ENCODE measurements at places on chromosomes 4 and X.

- DNase-seq = no peak
These were observed 28.4 kb downstream of the RP2 start for GRCh38 chrX:46865281-46865680.

- no peak for DNase-seq
These were observed 568 bp downstream of the CHST7 start for GRCh38 chrX:46573892-46574773.

GRCh38 chr4:152727784-152728183, 48.0 kb upstream of the TMEM154 start:
- no peak for DNase-seq

DNA sequence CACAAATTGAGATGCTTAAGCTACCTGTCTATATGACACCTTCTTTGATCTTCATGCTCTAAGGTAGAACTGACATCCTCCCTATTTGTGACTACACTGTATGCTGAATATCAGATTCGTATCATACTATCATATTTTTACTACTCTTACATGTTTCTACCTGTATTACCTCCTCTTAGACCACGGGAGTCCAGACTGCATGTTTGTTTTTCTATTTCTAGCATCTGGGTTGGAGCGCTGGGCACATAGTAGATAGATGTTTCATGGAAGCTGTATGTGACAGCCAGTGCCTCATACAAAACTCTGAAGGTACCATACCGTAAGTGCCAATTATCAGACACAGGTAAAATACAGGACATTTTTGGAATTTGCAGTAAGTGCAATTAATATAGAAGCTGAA, 47.6 kb downstream of the ATP10D start:
- DNase-seq = no peak

DNA sequence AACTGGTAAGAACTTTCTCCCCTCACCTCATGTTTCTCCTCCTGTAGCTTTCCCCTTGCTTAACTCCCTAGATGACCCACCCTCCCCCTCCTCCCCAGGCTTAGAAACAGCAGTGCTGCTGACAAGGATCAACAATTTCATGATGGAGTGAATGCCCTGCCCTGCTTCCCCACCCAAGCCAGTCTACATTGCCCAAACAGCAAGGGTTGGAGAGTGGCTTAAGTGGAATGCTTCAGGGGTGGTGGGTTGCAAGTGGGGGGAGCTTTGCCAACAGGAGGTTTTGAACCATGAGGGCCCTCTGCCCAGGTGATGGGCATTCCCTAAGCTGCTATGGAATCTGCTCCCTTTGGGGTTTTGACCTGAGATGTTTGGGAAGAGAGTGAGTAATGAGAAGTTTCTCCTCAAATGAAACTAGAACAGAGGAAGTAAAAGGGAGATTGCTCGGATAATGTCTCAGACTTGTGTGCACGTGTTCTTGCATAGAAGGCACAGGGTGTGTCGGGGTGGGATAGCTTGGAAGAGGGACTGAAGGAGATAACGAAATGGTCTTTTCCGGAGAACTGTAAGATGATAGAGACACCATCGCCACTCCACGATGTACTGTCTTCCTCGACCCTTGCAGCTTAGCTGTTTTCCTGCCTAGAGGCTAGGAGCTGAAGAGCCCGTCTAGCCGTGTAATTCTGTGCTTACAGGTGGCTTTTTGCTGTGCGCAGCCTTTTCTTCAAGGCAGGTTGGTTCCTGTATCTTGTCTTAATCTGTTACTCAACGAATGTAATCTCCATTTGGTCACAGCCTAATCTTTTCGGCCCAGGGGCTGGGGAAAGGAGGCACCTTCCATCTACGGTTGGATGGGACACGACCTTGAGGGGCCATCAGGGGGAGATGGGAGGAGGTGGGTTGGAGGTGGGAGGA, 10.1 kb downstream of the GDPD2 start:
- no peak for DNase-seq

- DNase-seq = no peak
These were observed 35.0 kb upstream of the BMPR1B start for GRCh38 chr4:94722748-94723147.

DNA sequence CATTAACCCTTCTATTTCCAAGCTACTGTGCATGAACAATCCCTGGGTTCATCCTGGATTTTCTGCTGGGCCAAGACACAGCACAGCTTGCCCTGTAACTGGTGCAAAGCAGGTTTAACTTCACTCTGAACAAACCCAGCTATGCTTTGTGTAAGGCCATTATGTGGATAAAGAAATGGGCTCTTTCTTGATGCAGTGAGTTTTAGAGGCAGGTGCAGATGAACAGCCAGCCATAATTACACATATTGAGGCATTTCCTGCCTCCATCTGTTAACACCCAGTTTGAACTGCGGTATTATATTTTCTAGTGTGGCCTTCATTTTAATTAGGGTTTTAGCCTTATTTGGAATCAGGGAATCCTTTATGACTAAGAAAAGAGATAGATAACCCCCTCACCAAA, 68.7 kb upstream of the ARX start:
- DNase-seq = no peak

GRCh38 chrX:115060013-115060412, 42.6 kb upstream of the IL13RA2 start:
- no peak for DNase-seq

- no peak for DNase-seq
These were observed 2.5 kb downstream of the CACNA1F start for GRCh38 chrX:49230500-49231232.

DNA sequence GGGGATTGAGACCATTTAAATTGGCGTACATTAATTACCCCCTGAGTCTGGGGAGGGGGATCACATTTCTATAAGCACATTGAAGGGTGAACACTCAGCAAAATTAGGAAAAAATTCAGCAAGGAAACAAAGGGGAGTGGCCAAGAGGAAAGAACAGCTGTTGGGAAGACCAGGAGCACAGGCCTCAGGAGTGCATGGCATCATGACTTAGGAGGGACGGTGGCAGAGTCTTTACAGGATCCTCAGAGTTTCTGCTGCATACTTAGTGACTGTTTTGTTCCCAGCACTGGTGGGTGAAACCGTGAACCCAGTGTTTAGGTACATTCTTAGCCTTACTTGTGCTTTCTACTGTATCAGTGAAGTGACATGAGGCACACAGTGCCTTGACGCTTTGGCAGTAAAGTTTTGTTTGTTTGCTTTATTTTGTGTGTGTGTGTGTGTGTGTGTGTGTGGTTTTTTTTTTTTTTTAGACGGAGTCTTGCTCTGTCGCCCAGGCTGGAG, 121.3 kb downstream of the CBR4 start:
- DNase-seq = no peak

DNA sequence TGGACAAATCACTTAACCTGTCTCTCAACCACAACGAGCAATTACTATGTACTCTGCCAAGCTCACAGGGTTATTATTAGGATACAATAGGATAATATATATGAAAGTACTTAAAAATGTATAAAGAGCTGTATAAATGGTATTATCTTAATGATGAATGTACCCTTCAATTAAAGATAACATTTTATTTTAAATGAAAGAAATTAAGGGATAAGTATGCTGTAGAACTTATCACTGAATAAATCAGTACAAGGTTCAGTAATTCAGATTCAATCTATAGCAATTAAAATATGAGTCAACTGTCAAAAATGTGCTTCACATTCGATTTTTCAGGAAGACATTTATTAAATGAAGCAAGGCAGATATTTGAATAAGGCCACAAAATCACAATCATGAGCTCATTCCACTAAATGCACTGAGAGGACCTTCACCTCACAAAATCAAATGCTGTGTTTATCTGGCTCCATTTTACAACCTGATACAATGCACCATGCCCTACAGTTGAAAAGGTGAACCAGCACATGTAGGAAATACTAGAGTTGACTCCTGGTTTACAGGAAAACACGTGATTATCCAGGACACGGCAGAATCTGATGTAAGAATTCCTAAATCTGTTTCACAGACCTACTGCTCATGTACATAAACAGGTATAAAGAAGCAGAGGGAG, 4.4 kb downstream of the LRCH2 start:
- DNase-seq = no peak

- no peak for DNase-seq
These were observed 189.4 kb downstream of the MAB21L2 start for GRCh38 chr4:150771382-150771781.

GRCh38 chr4:19999276-19999675, 252.4 kb upstream of the SLIT2 start:
- DNase-seq = no peak

GRCh38 chrX:75155447-75155826, 646 bp downstream of the ABCB7 start:
- no peak for DNase-seq

GRCh38 chrX:39518476-39519029, 579.2 kb downstream of the BCOR start:
- no peak for DNase-seq

- DNase-seq = no peak
These were observed 1337.3 kb downstream of the PCDH18 start for GRCh38 chr4:136194962-136195361.

GRCh38 chr4:87427518-87427868, 5.1 kb downstream of the NUDT9 start:
- DNase-seq = no peak

- no peak for DNase-seq
These were observed 729 bp downstream of the CXCL11 start for GRCh38 chr4:76035141-76035540.

- no peak for DNase-seq
These were observed 10.4 kb downstream of the RAB9A start for GRCh38 chrX:13699183-13699826.

- no peak for DNase-seq
These were observed 319.0 kb downstream of the DKK2 start for GRCh38 chr4:106717091-106717490.

DNA sequence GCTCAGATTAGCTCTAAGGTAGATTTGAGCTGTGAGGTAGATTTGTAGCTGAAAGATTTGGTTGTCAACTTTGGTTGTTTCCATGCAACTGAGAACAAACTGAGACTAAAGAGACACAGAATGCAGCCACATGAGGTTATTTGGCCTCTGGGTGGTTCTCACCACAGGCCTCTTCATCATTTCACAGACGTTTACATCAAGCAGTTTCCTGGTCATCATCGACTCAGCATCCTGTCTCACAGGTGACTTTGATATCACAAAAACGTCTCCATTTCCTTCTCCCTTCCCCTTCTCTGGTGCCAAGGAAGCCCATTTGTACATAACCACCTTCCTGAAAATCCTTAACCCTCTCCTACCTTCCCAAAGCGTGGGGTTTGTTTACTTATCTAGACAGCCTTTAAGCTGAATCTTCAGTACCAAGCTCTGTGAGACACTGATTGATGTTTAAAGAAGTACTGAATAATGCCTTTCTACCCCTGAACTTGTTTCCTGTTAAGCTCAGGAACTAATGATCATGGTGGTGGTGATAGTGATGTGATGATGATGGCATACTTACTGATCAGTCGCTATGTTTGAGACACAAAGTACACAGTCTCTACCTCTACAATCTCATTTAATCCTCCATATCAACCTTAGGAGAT, 81.9 kb downstream of the FAM114A1 start:
- no peak for DNase-seq

DNA sequence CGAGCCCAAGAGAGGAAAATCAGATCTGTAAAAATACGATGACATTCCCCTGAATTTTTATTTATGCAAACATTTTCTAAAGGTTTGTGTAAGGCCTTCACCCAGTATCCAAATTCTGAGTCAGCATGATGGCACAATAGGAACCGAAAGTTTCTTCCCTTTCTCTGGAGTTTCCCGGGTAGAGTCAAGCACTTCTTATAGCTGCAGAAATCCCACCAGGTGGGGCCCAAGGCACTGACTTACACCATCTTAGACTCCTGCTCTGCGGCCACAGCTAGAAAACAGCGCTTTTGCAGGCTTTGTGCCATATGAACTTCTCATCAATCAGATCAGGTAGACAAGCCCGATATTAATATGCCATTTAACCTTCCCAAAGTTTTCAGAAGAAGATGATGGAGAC, 13.4 kb downstream of the LEF1 start:
- no peak for DNase-seq

DNA sequence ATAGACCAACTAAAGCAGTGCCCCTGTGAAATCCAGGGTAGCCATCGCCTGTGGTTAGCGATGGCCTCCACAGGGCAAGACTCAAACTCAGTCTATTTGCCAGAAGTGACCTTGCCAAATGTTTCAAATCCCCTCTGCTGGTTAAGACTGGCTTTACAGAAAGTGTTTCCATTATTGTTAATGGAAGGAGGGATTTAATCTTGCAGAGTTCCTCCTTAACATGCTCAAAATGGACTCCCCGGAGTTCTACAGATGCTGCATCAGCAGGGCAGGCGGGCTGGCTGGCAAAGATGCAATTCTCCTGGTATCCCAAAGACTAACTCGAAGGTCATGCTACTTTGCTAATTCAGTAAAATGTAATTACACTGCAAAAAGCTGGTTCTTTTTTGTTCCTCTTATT, 313.0 kb upstream of the SLC7A11 start:
- no peak for DNase-seq

DNA sequence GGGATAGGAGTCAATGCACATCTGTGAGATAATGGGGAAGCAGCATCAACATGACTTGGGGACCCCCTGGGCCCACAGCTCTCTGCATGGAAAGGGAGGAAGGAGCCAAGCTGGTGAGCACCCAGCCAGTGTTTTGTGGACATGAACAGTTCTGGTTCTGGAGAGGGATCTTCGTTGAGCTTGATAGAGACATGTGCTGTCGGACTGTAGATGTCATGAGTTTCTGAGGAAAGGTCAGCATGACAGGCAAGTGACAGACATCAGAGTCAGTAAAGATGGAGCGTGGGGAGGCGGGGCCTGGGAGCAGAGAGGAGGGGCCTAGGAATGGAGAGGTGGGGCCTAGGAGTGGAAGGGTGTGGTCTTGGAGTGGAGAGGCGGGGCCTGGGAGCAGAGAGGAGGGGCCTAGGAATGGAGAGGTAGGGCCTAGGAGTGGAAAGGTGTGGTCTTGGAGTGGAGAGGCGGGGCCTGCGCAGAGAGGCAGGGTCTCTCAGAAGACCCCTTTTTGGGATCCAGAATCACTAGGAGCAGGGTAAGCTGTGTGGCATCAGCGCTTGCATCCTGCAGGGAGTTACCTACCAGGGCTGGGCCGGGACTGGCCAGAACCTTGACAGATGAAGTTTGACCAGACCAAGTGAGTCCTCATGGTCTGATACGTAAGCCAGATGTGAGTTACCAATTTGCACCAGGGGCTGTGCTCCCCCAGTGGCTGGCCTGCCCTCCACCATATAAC, 33.7 kb downstream of the PIGG start:
- no peak for DNase-seq

GRCh38 chr4:144507311-144508101, 138.4 kb upstream of the HHIP start:
- DNase-seq = no peak

DNA sequence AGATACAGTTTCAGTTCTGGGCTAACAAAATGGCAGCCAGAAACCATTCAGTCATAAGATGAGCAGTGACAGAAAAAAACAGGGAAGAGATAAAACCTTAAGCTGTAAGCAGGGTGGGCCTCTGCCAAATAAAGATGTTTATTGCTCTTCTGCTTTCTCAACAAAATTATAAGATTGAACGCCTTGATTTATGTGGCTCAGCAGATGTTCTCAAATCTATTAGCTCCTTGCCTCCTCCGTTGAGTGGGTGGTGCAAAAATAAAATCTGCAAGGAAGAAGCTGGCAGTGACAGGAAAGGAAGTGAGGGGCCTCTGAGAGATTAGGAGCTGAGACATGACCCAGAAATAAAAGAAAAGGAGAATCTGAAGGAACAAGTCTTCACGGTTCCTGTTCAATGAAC, 206.6 kb downstream of the PTTG2 start:
- no peak for DNase-seq

All from keratinocyte (primary cell).